Kidney (tissue), 22 donors: ENCODE measurements at places on chromosomes 16 and 17.

- peak; percentile 72 for DNase-seq
These were observed 1.5 kb downstream of the DLX3 start for GRCh38 chr17:49993423-49994060.

DNA sequence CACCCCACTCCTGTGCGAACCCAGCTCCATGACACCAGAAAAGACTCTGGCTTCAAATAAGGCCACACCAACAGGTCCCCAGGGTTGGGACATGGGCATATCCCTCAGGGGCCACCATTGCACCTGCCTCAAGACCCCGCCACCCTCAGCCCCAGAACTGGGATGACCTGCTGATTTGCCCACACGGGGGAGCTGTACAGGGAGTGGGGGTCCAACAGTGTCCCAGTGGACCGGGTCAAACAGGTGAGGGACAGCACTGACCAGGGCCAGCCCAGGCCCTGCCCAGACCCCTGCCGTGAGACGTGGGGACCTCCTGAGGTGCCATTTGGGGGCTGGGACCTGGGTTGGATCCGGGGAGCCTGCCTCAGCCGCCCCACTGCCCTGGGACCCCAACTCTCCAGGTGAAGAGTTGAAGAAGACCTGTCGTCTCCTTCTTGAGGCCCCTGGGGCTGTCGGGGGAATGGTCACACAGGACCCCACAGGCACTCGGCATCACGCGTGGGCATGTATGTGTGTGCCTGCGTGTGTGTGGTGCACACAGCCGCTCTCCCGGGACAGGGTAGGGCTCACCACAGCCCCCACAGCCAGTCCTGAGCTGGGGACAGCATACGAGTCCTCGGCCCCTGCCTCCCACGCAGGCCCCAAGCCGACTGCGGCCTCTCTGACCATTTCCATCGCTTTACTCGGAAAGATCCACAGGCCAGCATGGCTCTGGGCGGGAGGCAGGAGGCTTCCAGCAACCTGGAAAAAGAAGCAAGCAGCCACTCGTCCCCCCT lies 34.2 kb upstream of the ZNF469 start:
- peak; percentile 54 for DNase-seq

GRCh38 chr16:14291286-14291685 lies 220.2 kb downstream of the MRTFB start:
- DNase-seq, result no peak

GRCh38 chr17:18106211-18106610 lies 2.3 kb upstream of the MYO15A start:
- no peak for DNase-seq

GRCh38 chr17:79814127-79814973 lies 17.5 kb upstream of the CBX8 start:
- DNase-seq, result no peak

- no peak for DNase-seq
These were observed 24.8 kb upstream of the CEP20 start for GRCh38 chr16:15913046-15913698.

GRCh38 chr16:14366447-14366846 lies 263.6 kb downstream of the PARN start:
- no peak for DNase-seq

DNA sequence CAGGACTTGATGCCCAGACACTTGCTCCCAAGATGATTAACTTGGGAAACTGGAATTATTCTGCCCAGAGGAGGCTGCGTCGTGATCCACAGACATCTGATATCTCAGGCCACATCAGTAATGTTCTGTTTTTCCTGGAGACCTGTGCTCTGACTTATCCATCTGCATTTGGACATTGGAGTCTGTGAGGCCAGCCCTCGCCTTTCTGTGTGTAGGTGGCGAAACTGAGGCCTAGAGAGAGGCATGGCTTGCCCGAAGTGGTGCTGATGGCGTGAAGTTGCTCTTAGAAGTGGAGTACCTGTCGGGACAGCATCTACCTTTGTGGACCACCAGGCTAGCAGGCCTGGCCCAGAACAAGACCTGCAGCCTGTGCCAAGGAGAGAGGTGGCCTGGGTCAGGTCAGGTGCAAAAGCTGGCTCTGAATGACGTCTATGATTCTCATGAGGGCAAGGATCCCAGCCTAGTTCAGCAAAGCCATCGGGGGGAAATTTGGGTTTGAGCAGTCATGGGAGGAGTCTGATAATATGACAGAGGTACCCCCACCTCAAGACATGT lies 186.8 kb upstream of the ZNF469 start:
- DNase-seq, result no peak
